ENCODE measurements at places on chromosomes 1 and 21.

- DNase-seq = no peak
Measured at GRCh38 chr1:65330822-65331221, 21.5 kb downstream of the DNAJC6 start.

- no peak for DNase-seq
Measured at GRCh38 chr1:156691665-156692440, 13.5 kb downstream of the CRABP2 start.

GRCh38 chr1:107291987-107292386, 151.1 kb downstream of the NTNG1 start:
- no peak for DNase-seq

GRCh38 chr1:228185641-228185965, 20.0 kb downstream of the IBA57 start:
- no peak for DNase-seq

GRCh38 chr1:36285443-36286101, 20.6 kb upstream of the SH3D21 start:
- peak; percentile 90 for DNase-seq

DNA sequence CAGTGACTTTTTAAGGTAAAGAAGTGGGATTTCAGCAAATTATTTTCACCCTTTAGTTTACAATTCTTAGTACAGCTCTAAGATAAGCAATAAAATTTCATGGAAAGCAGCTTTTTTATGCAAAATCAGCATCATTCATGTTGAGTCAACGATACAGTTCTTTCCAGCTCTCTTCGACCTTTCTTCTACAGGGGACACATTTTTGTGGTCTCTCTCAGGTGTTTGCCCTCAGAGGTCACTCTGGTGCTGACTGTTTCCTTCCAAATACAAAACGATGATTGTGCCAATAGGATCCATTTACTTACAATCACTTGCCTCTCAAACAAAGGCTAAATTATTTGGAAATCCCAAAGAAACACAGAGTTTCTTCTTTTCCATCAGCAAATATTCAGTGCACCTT, 51.0 kb downstream of the PSMG1 start:
- no peak for DNase-seq

- DNase-seq = no peak
Measured at GRCh38 chr1:229191066-229191674, 79.7 kb upstream of the RAB4A start.

DNA sequence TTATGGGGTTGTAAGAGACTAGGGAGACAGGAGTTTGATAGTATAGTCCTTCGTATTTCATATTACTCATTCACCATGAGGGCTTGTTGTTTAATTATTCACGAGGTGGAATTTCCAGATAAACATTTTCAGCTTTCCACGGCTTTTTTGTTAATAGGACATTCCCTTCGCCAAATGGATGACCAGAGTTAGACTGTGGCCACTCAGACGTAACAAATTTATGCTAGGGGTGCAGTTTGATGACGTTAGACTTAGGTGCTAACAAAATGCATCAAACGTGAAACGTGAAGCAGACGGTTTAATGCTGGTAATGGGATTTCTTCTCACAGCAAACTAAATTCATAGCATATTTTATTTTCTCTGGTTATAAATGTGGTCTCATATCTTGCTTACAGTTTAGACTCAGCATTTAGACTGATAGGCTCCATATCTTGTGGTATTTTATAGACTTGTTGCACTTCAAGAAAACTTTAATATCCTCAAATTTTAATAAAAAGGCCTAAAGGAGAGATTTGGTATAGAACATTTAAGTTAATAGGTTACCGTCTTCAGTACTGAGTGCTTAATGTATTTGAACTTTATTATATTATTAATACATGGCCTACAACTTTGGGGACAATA, 2.3 kb downstream of the DHX9 start:
- peak; percentile 11 for DNase-seq

GRCh38 chr21:43758811-43759210, 17.3 kb downstream of the CSTB start:
- no peak for DNase-seq

DNA sequence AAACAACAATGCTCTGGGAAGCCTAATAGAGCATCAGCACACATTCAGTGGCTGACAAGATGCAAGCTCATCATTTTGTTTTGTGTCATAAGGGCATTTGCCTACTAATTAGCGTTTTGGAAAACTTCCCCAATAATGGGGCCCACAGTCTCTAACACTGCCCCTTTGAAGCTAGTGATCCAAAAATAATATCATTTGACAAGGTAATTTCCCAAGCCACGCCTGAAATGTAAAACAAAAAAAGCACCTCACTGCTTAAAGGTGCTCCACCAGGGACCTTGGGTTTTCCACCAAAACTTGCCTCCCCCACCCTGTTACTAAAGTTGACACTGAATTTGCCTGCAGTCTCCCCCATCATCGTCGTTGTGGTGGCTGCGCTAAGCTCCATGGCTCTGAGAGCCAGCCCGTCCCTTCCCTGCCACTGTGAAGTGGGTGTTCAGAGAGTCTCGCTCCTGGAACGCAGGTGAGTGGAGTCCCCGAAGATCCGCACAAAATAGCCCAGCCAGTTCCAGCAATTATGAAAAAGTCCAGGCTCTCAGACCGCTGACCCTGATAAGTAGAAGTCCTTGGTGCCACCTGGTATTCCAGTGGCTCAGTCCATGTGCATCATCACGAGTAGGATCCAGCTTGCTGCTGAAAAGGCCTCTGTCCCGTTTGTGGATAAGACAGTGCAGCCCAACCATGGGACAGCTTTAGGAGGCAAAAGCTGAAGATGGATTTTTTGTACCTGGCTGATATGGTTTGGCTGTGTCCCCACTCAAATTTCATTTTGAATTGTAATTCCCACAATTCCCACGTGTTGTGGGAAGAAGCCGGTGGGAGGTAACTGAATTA, 52.2 kb downstream of the RAB3GAP2 start:
- no peak for DNase-seq

- DNase-seq = peak; percentile 63
Measured at GRCh38 chr1:48859456-48859855, 82.8 kb upstream of the BEND5 start.

DNA sequence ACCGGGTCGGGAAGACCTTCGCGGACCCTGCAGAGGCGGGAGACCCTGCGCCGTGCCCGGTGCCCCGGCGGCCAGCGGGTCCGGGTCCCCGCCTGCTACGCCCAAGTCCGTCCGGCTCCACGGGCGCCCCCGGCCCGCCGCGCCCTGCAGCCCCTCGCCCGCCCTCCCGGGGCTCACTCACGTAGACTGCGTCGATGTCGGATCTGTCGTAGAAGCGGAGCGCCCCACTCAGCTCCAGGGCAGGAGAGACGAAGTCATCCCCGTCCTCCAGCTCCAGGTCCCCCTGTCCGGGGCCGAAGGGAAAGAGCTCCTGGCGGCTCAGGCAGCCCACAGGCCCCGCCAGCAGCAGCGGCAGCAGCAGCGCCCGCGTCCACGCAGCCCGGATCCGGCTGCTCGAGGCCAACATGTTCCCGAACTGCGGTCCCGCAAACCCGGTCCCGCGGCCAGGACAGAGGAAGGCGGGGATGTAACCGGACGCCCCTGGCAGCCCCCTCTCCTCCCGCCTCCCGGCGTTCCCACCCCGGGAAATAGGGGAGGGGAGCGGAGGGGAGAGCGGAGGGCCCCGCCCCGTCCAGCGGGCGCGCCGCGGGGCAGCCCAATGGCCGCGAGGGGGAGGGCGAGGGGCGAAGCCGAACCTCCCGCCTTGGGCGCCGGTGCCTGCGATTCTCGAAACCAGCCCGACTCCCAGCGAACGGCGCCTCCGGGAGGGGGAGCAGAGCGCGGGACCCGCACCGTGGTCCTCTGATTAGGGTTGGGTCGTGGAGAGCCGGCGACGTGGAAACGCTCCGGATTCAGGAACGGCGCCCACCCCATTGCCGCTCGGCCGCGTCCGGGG, at the start of gene NID1:
Gene NID1 (minus strand): TSS at position 417 of the 835 bp plus-strand sequence. CDS start 11 bp downstream, at position 406.
- DNase-seq = peak; percentile 73

GRCh38 chr1:221747839-221748238, 6.0 kb upstream of the DUSP10 start:
- no peak for DNase-seq

- DNase-seq = peak; percentile 75
Measured at GRCh38 chr1:13661539-13661938, 38.4 kb upstream of the PRDM2 start.

GRCh38 chr1:82073659-82074058, 272.9 kb downstream of the ADGRL2 start:
- no peak for DNase-seq

GRCh38 chr1:16978567-16979474, 1.6 kb downstream of the MFAP2 start:
- peak; percentile 97 for DNase-seq

- DNase-seq = no peak
Measured at GRCh38 chr1:158819461-158820443, 11.4 kb upstream of the MNDA start.

GRCh38 chr1:75092141-75092540, 42.0 kb upstream of the LHX8 start:
- DNase-seq = no peak

- no peak for DNase-seq
Measured at GRCh38 chr1:39401106-39401505, 90.3 kb upstream of the BMP8A start.

DNA sequence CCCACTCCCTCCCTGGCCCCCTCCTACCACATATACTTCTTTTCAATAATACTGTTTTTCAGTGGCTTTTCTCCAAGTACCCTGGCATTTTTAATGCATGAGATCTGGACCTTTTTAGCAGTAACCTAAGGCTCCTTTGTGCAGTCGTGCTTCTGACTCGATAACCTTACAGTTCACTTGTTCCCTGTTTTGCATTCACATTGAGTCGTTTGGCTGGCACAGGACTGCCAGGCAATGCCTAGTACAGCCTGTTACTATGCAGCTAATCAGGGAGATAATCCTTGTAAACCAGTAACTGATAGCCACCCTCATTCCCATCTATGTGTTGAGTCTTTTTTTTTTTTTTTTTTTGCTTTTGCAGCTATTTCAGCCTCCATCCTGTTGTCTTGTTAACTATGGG, 3.7 kb downstream of the ATP1B1 start:
- DNase-seq = no peak

GRCh38 chr1:39230261-39231190, 26.0 kb downstream of the MACF1 start:
- peak; percentile 67 for DNase-seq

- peak; percentile 90 for DNase-seq
Measured at GRCh38 chr1:206706298-206706791, 21.6 kb downstream of the MAPKAPK2 start.

GRCh38 chr1:32703479-32704291, 1.1 kb upstream of the SYNC start:
- DNase-seq = peak; percentile 96

- no peak for DNase-seq
Measured at GRCh38 chr1:27931759-27932158, 3.0 kb upstream of the SMPDL3B start.

- DNase-seq = no peak
Measured at GRCh38 chr1:89070509-89070908, 5.5 kb upstream of the GBP1 start.

- DNase-seq = no peak
Measured at GRCh38 chr1:59752556-59753414, 62.0 kb upstream of the HOOK1 start.

- DNase-seq = no peak
Measured at GRCh38 chr1:211723273-211723672, 47.9 kb upstream of the NEK2 start.

- DNase-seq = no peak
Measured at GRCh38 chr1:151621351-151621750, 9.5 kb downstream of the SNX27 start.

- DNase-seq = no peak
Measured at GRCh38 chr21:46304955-46305354, 18.7 kb downstream of the C21orf58 start.

DNA sequence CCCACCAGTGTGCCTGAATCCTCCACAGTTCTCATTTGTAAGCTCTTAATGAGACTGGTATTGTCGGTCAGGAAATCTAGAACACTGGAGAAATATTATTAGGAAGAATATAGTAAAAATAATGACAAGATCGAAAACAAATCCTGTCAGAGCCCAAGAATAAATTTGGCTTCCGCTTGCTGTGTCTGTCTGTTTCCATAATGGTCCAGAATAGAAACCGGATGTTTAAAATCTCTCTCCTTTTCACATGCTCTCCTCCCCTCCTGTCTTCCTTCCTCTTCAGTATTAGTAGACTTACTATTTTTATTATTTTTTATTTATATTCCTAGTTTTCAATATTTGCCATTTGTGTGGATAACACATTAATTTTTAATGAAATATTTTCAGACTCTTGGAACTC, 187.7 kb downstream of the SDCCAG8 start:
- no peak for DNase-seq

DNA sequence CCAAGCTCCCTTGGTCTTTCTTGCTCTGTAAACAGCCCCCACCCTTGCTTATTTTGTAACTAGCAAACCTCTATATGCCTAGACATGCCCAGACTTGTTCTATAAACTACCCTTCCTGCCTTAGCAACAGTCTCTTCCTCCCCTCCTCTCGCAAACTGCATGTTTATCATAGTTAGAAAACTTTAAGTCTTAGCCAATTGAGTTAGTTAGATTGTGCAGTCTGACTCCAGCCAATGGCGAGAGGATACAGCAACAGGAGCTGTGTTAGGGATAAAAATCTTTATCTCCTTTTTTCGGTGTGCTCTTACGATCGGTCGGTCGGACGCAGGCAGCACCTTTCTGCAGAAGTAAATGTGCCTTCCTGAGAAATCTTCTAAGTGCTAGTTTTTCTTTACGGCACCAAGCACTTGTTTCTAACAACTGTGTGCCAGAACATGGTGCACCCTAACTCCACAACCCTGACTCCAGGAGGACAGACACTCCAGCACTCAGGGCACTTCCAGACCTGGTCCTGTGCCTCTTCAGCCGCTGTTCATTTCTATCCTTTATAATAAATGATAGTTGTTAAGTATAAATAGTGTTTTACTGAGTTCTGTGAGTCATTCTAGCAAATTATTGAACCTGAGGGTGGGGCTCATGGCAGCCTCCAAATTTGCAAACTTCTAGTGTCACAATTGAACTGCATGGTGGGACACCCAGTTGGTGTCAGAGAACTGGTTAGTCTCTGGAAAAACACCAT, 25.7 kb upstream of the GNG4 start:
- peak; percentile 30 for DNase-seq

DNA sequence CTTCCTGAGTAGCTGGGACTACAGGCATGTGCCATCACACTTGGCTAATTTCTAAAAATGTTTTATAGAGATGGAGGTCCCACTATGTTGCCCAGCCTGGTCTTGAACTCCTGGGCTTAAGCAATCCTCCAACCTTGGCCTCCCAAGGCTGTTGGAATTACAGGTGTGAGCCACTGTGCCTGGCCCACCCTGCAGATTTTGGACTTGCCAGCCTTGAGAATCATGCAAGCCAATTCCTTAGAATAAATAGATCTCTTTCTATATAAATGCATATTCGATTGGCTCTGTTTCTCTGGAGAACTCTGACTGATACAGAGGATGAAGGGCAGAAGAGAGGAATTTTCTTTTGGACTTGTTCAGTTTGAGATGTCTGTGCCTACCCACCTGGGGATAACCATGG, 6.7 kb downstream of the CLDN14 start:
- no peak for DNase-seq

- no peak for DNase-seq
Measured at GRCh38 chr1:55717111-55717510, 501.9 kb upstream of the USP24 start.

GRCh38 chr1:172628401-172628800, 30.5 kb upstream of the FASLG start:
- peak; percentile 49 for DNase-seq

All from AG10803 (cell line).